Endothelial cell (in vitro differentiated cells): ENCODE measurements at places on chromosomes 16 and 17. TPM values are rescaled to one million over a fixed set of nuclear protein-coding genes. Genes with fewer than 3 reads are reported as not detected.

DNAI2 gene
- not detected for total RNA-seq

GPR179 gene
- total RNA-seq, result 0.97 TPM

TNFRSF13B gene
- not detected for total RNA-seq

ABCA8 gene
- 0.31 TPM for total RNA-seq

CCDC47 gene
- 58.0 TPM for total RNA-seq

KRTAP1-5 gene
- not detected for total RNA-seq

HIGD1B gene
- total RNA-seq, result not detected

SLC16A5 gene
- total RNA-seq, result 50.9 TPM

CEP20 gene
- total RNA-seq, result 16.1 TPM

DNA sequence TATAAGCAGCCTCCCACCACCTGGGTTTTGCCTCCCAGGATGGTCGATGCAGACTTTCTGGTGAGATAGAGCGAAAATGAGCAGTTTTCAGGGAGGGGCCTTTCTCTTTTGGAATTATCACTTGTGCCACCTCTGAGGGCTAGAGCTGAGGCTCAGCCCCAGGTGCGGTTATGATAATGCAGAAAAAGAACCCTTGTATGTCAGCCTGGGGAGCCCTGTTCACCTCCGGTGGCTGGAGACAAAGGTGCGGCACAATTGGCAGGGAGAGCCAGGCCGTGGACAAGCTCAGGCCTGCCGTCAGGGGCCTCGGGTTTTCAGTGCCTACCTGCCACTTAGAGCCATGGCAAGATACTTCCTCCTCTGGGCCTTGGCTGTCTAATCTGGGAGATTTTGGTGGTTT, 4.4 kb downstream of the SCPEP1 start:
- no peak for DNase-seq

DNA sequence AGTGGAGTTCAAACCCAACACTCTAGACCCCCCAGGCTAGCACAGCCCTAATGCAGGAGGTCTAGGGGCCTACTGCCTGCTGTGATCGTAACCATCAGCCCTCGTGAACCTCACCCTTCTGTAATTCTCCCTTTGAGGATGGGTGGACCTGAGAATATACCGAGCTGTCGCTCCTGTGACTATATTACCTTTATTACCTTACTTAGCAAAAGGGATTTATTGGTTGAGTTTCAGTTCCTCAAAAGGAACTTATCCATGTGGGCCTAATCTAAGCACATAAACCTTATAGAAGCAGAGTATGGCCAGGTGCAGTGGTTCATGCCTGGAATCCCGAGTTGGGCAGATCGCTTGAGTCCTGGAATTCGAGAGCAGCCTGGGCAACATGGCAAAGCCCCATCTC, 19.2 kb upstream of the EMP2 start:
- no peak for DNase-seq

- no peak for DNase-seq
Measured at GRCh38 chr16:17939122-17939536, 397.4 kb downstream of the NPIPA8 start.

DNA sequence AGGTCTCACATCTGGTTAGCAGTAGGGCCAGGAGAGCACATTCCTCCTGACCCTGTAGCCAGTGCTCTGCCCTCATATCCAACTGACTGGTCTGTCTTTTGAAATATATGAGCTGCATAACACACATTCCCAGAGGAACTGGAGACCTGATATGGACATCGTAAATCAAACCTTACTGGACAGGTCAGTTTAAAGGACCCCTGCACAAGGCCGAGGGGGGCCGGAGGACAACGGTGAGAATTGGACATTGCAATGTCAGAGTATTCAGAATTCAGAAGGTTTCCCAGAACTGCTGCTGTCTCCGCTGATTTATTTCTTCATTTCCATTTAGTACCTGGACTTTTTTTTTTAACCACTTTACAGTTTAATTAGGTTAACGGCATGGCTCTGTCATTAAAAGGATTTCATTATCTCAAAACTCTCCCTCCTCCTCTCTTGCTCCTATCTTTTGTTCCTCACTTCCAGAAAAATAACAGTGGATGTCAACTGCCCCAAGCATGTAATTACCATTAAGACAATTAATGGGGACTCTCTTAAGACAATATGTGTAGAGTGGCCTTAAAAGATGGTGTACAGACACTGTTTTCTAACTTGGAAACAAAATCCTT, 4.9 kb downstream of the PMFBP1 start:
- no peak for DNase-seq

DNA sequence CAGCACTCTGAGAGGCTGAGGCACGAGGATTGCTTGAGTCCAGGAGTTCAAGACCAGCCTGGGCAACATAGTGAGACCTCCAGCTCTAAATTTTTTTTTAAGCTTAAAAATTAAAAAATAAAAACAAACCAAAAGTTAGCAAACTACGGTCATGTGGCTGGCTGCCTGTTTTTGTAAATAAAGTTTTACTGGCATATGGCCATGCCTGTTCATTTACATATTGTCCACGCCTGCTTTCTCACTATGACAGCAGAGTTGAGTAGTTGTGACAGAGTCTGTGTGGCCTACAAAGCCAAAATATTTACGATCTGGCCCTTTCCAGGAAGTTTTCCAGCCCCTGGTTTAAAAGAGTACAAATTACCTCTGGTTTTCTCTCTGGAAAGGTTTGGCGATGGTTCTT, 3.3 kb downstream of the SLX4 start:
- no peak for DNase-seq

- no peak for DNase-seq
Measured at GRCh38 chr17:40460604-40460967, 17.3 kb downstream of the IGFBP4 start.

GRCh38 chr17:36755586-36755985, 154.2 kb downstream of the MRM1 start:
- peak; percentile 34 for DNase-seq

GRCh38 chr17:50149417-50150353, 792 bp downstream of the PPP1R9B start:
- DNase-seq, result peak; percentile 70

DNA sequence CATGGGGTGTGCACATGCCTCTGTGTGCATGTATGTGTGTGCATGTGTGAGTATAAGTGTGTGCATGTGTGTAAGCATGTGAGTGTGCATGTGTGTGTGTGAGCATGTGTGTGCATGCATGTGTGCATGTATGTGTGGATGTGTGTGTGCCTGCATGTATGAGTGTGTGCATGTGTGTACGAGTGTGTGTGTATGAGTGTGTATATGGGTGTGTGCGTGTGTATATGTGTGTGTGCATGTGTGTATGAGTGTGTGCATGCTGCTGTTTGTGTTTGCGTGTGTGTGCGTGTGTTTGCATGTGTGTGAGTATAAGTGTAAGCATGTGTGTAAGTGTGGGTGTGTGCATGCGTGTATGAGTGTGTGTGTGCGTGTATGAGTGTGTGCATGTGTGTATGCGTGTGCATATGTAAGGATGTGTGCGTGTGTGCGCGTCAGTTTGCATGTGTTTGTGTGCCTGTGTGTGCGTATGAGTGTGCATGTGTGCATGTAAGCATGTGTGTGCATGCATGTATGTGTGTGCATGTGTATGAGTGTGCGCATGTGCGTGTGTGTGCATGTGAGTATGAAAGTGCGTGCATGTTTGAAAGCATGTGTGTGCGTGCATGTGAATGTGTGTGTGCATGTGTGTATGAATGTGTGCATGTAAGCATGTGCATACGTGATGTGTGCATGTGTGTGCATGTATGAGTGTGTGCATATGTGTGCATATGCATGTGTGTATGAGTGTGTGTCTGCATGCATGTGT, 8.6 kb downstream of the TPSD1 start:
- DNase-seq, result no peak

DNA sequence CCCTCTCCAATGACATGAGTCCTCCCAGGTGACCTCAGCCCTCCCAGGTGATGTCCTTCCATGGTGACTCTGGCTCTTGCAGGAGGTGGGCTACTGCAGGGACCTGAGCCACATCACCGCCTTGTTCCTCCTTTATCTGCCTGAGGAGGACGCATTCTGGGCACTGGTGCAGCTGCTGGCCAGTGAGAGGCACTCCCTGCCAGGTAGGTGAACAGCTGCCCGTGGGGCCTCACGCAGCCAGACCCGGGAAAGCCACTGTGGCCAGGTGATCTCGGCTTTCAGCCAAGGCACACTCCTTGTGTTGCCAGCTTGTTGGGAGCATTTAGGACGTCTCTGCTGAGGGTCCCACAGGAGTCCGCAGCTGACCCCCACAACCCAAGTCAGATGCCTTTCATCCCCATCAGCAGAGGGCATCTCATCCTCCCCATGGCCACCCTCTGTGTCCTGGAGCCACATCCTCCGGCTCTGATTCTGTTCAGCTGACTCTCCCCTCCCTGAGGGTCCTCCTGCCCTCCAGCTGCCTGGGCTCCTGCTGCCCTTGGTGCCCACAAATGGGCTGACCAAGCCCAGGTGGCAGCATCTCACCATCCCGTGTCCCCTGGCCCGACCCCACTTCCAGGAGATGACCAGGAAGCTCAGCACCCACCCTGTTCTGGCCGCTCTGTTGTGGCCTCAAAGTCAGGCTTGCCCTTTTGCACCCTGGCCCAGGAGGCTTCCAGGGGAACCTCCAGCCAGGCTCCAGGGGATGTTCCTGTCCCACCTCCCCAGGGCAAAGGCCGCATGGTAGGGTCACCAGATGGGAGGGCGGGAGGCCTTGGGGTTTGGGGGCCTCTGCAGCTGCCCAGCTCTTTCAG, 20.1 kb downstream of the USP6 start:
- DNase-seq, result no peak

- DNase-seq, result no peak
Measured at GRCh38 chr17:61568219-61569072, 22.6 kb downstream of the NACA2 start.

GRCh38 chr17:71192848-71193247, 928.0 kb upstream of the SOX9 start:
- no peak for DNase-seq

DNA sequence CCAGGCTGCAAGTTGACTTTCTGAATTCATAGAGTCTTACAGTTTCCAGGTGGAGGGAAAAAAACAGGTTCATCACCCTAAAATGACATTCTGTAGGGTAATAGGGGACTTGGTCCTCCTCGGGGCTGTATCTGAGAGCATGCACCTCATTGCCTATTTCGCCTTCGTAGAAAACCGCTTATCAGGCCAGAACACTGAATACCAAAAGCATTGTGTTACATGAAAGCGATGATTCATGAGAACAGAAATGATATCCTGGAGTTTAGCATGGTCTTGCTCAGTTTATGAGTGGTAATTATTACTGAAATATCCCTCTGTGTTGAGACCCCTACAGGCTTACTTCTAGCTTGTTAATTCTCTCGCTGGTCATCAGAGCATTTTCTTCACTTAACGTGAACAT, 61.4 kb upstream of the ARHGAP44 start:
- no peak for DNase-seq

DNA sequence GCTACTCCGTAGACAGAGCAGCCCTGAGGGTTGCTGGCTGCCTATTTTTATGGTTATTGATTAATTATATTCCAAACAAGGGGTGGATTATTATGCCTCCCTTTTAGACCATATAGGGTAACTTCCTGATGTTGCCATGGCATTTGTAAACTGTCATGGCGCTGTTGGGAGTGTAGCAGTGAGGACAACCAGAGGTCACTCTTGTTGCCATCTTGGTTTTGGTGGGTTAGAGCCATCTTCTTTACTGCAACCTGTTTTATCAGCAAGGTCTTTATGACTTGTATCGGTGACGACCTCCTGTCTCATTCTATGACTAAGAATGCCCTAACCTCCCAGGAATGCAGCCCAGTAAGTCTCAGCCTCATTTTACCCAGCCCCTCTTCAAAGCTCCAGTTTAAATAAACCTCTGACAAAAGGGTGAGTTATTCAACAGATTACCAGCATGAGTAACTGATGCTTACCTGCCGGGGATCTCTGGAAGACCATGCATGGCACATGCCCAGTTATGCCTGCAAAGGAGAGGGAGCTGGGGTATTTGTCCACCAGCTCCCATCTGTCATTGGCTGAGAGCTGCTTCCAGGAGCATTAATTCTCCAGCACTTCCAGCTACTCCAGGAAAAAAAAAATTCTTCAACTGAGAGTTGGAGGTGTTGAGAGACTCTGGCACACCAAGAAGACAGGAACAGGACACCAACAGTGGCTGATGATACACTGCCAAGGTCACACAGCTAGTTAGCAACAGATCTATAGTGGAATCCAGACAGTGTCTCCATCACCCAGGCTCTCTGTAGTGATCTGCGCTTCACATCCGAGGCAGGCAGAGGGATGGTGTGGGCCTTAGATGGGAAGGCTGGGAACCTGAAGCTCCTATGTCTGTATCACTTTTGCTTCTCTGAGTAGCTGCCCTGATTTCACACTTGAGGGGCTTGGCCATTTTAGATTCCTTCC, 36.6 kb upstream of the IL21R start:
- no peak for DNase-seq

DNA sequence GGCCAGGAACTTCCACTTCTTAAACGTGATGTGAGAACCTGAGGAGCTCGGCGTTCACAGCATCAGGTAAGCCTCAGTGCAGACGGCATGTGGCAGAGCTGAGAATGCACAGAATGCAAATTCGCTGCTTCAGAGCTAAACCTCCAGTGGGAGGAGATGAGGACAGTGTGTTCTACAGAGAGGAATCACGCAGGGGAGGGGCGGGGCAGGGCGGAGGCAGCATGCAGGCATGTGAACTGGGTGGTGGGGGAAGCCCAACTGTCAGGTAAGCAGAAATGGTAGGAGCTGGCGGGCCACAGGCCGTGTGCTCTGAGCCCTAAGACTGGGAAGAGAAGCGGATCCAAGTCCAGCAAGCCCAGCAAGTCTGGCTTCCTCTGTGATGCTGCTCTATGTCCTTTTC, 94.7 kb downstream of the ZNF778 start:
- no peak for DNase-seq

DNA sequence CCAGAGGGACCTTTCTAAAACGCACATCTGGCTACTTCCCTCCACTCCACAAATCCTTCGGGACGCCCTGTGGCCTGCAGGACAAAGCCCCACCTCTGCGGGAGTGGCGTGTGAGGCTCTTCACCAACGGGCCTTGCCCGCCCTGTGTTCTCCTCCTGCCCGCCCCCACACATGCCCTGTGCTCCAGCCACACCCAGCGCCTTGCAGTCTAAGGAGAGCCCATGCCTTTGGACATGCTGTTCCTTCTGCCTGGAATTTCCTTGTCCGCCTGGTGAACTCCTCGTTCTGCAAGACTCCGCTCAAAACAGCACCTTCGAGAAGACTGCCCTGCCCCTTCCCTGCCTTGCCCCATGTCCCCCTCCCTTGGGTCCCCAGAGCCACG, 7.4 kb downstream of the ELOB start:
- DNase-seq, result no peak

GRCh38 chr17:36657763-36658490, 56.5 kb downstream of the MRM1 start:
- peak; percentile 26 for DNase-seq

- no peak for DNase-seq
Measured at GRCh38 chr17:33137426-33137825, 145.8 kb downstream of the SPACA3 start.

DNA sequence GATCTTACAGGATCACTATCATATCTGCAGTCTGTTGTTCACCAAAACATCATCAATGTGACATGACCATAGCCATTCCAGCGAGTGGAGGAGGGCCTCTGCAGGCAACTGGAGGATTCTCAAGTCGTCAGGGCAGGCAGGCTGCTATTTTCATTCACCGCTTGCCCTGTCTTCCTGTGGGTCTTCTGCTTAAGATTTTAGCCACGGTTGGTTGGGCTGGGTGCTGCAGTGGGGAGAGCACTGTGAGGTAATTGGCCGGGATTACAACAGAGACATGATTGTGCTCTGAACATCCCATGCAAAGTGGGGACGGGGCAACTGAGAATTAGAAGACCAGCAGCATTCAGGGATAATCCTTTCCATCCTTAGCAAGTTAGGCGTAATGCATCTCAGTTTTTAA, 245.9 kb downstream of the CPPED1 start:
- DNase-seq, result no peak
